Endodermal cell (in vitro differentiated cells): ENCODE measurements at places on chromosomes 12 and 14.

- DNase-seq = no peak
These were observed 21.8 kb downstream of the WDHD1 start for GRCh38 chr14:55005071-55005470.

- peak; percentile 97 for DNase-seq
These were observed 14.0 kb downstream of the TAMALIN start for GRCh38 chr12:52020539-52021336.

- DNase-seq = peak; percentile 87
These were observed at the start of gene ABCC9 for GRCh38 chr12:21940549-21941505. Gene ABCC9 (minus strand): TSS chr12:21941426. CDS start chr12:21936674, 4,752 bp downstream.

GRCh38 chr12:130947028-130947613 is 6.6 kb upstream of the ADGRD1 start:
- peak; percentile 11 for DNase-seq

DNA sequence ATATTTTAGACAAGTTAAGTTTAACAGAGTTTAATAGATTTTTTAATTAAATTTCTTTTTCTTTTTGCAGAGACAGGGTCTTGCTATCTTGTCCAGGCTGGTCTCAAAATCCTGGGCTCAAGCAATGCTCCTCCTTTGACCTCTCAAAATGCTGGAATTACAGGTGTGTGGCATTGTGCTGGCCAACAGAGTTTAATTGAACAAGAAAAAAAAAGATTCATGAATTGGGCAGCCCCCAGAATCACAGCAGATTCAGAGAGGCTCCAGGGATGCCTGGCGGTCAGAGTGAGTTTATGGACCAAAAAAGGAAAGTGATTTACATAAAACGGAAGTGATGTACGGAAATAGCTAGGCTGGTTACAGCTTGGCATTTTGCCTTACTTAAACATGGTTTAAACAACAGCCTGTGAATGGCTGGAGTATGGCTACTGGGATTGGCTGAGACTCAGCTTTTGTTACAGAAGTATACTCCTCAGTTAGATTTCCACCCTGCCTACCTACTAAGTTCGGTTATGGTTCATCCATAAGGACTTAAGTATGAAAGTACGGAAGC is 14.5 kb upstream of the TESPA1 start:
- DNase-seq = no peak

GRCh38 chr12:34388636-34389377 is 366.5 kb downstream of the ALG10 start:
- DNase-seq = no peak
